ENCODE measurements at places on chromosomes 16 and 17. TPM values are rescaled to one million over a fixed set of nuclear protein-coding genes. Genes with fewer than 3 reads are reported as not detected.

Gene AURKB
- 23.2 TPM for total RNA-seq

Gene NR1D1
- 0.65 TPM for total RNA-seq

Gene CHRNE
- total RNA-seq: 0.31 TPM

Gene PAM16
- total RNA-seq: 18.5 TPM

Gene SEPTIN1
- not detected for total RNA-seq

Gene KRTAP4-2
- not detected for total RNA-seq

Gene KRT39
- not detected for total RNA-seq

Measured in bladder microvascular endothelial cell (primary cell).